Caco-2 (cell line): ENCODE measurements at places on chromosomes 12 and 14.
A peak's percentile ranks its signal among the peaks of the same experiment; 100 is the strongest.

- no peak for DNase-seq
Observed at GRCh38 chr12:24608637-24609285, 340.1 kb downstream of the BCAT1 start.

DNA sequence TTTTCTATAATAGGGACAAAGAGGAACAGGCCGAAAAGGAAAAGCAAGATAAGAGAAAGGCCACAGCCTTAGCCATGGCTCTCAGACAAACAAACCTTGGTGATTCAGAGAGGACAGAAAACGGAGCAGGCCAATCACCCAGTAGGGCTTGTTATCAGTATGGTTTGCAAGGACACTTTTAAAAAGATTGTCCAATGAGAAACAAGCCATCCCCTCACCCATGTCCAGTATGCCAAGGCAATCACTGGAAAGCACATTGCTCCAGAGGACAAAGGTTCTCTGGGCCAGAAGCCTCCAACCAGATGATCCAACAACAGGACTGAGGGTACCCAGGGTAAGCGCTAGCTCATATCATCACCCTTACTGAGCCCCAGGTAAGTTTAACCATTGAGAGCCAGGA, 243.8 kb upstream of the BTG1 start:
- DNase-seq = no peak

GRCh38 chr14:101118746-101119591, 215.4 kb upstream of the RTL1 start:
- no peak for DNase-seq

DNA sequence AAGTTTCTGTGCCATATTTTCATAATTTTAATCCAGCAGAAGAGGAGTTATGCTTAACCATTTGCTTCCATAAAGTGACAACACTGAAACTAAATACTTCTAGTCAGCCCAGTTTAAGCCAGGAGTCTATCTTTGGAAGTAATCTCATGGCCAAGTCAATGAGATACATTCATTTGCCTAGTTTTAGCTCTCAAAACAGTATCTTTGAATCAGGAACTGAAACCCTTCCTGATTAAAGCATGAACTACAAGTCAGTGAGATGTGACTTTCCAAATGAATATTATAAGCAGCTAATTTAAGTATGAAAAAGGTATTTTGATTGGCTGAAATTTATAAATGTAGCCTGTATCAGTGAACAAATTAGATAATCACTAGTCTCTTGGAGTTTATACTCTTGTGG, 491.5 kb downstream of the SLC6A15 start:
- no peak for DNase-seq

- DNase-seq = no peak
Observed at GRCh38 chr12:59936534-59936933, 340.7 kb downstream of the SLC16A7 start.

DNA sequence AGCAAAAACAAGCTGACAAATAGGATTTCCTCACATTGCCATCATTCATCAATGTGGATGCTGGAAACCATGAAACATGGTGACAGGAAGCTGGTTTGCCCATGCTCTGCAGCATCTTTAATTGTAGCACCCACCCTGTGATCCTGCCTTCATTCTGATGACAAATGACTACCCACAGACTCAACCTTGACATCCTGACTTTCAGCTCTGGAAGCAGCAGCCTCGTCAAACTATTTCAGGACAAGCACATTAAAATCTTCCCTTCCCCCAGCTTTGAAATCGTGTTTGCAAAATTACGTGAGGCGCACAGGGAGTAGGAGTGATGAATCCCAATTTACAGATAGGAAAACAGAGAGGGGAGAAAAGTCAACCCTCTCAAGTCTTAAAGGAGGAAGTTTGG, 285.5 kb downstream of the GLT1D1 start:
- DNase-seq = no peak

DNA sequence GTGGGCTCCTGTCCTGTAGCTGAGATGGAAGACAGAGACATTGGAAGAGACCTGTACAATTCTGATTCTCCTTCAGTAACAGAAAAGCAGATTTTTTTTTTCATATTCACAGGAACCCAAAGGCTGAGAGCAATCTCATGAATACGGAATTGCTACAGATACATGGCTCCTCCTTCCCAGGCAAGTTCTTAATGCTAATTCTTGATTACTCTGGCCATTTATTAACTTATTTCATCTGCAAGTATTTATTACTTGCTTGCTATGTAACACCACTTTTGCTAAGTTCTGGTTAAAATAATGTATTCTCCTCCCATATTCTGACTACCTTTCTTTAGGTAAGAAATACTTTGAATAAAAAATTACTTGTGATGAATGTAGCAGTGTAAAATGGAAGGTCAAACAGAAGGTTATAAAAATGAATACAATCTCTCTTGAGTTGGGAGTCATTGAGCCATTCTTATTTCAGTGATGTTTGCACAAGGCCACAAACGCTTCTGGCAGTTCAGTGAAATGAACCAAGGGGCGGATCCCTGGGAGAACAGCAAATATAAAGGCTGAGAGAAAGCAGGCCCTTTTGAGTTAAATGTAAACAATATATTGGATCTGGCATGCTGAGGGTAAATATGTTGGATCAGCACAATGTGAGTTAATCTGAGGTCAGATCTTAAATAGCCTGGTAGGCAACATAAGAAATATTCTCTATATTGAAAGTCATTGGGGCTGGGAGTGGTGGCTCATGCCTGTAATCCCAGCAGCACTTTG, 37.6 kb downstream of the MUCL1 start:
- peak; percentile 66 for DNase-seq

DNA sequence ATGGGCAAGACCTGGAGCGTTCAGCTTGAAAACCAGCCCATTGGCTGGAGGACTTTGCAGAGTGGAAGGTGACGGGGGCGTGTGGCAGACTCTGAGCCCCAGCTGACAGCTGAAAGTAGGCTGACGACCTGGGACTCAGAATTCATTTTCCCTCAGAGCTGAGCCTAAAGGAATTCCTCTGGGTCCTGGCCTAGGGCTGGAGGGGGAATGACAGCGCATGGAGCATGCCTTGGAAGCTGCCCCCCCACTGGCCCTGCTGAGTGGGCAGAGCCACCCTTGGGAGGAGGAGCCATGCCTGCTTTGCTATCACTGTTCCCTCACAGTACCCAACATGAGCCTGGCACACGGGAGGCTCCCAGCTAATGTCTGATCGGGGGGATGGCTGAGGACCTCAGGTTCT, 25.4 kb upstream of the SMOC1 start:
- no peak for DNase-seq

- DNase-seq = no peak
Observed at GRCh38 chr14:105187935-105188524, 6.9 kb upstream of the NUDT14 start.

- DNase-seq = no peak
Observed at GRCh38 chr12:66733839-66734238, 55.0 kb upstream of the GRIP1 start.

DNA sequence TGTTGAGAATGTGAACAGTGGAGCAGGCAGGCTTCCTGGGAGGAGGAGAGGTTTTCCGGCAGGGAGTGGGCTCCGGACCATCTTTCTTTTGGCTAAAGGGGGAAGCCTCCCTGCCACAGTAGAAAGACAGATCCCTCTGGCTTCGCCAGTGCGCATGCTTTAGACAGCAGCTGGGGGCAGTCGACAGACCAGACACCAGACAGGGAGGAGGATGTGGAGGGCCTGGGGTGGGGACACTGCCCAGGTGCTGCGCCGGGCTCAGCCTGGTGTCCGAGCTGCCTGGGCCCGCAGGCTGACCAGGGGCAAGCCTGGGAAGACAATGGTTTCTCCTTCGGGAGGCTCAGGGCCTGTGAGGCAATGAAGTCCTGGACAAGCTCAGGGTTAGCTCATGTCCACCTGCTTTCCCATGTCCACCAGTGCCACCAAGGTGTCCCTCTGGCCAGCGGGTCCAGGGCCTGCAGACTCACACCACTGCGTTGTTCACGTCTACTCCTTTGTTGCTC, 67.3 kb downstream of the PRIMA1 start:
- DNase-seq = no peak

GRCh38 chr12:6277982-6278438, 32.5 kb upstream of the PLEKHG6 start:
- peak; percentile 78 for DNase-seq

DNA sequence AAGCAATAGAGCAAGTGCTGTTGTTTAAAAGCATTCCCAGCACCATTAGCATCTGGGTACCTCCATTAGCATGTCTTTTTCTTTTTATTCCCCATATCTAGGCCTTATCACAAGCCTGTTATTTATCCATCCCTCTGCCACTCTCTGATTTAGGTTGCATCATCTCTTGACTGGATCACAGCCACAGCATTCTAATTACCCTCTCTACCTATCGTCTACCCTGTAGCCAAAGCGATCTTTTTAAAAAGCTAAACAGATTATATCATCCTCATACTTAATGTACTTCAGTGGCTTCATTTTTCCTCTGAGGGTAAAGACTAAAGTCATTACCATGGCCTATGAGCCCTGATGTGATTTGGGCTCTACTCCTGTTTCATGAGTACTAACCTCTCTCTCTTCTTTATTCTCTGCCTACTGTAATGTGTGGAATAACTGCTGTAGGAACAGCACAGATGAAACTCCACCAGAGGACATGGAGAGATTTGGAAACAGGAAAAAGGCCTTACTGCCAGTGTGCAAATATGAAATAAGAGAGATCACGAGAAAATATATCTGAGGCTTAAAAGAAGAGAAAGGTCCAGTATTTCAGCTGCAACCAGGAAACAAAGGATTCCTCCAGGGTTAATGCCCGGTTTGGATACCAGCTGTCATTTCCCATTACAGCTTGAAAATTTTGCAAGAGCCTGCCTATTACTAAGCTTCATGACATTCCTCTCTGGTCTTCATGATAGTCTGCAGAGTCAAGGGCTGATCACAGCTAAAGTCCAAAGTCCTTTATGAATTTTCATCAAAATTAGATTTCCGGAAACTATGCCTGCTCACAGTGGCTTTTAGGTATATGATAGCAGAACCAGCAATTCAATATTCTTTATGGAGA, 422.5 kb upstream of the PDE3A start:
- no peak for DNase-seq

GRCh38 chr14:93645200-93645599, 143.1 kb downstream of the PRIMA1 start:
- DNase-seq = no peak

- no peak for DNase-seq
Observed at GRCh38 chr12:47777741-47778558, 4.9 kb downstream of the SLC48A1 start.

DNA sequence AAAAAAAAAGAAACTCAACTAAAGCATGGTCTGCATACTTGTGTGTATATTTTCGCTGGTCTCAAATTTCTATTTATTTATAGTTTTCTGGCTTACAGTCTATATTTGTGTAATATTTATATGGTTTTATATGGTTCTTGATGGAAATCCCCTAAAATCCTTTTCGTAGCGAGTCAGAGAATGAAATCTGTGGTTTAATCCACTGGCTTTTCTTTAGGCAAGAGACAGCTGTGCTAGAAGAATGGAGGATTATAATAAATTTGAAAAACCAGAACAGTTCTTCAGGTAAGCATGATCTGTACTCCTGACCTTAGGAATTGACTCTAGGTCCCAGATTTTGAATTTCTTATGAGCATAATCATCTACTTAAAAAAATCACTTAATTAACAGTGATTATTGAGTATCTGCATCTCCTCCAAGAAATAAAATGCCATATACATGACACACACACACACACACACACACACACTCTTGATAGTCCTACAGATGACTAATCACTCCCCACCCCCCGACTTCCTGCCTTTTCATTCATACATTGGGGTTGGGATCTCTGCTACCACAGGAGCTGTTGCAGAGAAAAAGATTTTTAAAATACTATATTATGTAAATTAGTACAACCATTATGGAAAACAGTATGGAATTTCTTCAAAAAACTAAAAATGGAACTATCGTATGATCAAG, 113.4 kb downstream of the CRADD start:
- DNase-seq = no peak

- DNase-seq = no peak
Observed at GRCh38 chr12:57840726-57841125, 5.8 kb downstream of the CTDSP2 start.

DNA sequence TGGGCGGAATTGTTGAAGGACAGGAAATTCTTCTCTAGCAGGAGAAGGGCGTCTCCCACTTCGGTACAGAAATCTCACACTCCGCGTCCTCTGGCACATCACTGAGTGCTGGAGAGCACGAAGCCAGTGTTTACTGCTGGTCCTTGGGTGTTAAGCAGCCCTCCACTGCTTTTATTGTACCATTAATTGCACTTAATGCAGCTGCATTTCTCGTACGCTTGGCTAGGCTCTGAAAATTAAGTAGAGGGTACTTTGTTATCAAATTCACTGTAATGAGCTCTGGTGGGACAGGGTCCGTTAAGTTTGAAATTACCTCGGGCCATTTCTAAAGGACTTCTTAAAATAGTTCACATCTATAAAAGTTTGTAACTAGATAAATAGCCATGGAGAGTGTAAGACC, 411.2 kb downstream of the NPAS3 start:
- no peak for DNase-seq
